ENCODE measurements at places on chromosomes 16 and 17. TPM values are rescaled to one million over a fixed set of nuclear protein-coding genes. Genes with fewer than 3 reads are reported as not detected.

NLRC3 gene
- 0.18 TPM for total RNA-seq

ALDH3A1 gene
- total RNA-seq, result 0.64 TPM

TBC1D3B gene
- total RNA-seq, result 12.5 TPM

SUZ12 gene
- total RNA-seq, result 43.9 TPM

DNA sequence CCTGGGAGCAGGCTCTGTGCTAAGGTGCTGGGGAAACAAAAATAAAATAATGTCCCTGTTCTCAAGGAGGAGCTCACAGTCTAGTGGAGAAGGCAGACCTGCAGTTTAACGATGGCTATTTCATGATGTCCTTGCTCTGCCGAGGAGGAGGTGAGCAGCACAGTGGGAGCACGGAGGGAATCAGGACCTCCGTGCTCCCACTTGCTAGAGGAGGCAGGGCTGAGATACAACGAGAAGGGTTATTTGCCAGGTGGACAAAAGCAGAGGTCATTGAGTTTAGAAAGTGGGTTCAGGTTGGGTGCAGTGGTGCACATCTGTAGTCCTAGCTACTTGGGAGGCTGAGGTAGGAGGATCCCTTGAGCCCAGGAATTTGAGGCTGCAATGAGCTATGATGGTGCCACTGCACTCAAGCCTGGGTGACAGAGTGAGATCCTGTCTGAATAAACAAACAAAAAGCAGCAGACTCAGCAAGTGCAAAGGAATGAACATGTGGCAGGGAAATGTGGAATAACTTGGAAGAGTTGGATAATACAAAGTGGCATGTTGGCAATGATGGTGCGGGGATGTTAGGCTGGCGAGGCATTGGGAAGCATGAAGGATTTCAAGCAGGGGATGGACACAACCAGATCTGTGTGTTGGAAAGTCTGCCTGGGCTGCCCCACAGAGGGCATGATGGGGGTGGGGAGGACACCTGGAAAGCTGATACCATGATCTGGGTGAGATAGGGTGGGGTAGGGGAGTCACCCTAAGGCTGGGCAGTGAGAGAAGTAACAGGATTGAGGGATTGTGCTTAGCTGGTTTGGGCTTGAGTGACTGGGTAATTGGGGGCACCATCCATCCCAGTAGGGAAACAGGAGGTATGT, 12.8 kb upstream of the TNS4 start:
- no peak for DNase-seq

DNA sequence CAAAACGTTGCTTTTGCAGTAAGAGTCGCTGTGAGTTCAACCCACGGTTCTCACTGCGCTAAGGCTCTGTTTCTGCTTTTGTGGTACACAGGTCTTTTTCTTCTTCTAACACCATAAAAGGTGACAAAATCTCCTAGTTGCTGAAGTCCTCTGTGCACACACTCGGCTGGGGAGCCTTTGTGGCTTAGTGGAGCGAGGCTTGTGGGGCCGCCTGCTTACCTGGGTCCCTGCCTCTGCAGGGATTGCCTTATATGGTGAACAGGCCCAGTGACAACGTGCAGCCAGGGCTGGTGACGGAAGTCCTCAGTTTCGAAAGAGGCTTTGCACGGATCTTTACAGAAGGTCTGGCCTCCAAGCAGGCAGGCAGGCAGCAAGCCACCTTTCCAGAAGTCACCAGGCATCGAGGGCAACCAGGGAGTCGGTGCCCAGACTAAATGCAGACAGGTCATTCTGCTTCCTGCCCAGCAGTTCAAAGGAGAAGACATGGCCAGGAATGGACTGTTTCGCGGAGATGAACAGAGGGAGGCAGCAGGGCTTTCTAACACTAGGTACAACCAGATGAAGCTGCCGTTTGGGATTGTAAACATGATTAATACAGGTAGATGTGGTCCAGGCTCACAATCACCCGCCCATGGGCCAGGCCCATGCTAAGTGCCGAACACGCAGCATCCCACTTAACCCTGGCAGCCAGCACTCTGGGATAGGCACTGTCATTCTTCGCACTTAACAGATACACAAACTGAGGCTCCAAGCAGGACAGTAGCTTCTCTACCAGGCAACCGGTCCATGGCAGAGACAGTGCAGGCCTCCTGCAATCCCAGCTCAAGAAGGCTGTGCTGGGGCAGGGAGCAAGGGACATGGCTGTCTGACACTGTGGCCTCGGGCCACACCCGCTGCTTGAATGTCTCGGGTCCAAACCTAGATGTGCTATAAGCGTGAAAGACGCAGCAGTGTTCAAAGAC, 10.7 kb upstream of the MEAK7 start:
- no peak for DNase-seq

GRCh38 chr16:87060034-87060986, 256.9 kb downstream of the C16orf95 start:
- no peak for DNase-seq

DNA sequence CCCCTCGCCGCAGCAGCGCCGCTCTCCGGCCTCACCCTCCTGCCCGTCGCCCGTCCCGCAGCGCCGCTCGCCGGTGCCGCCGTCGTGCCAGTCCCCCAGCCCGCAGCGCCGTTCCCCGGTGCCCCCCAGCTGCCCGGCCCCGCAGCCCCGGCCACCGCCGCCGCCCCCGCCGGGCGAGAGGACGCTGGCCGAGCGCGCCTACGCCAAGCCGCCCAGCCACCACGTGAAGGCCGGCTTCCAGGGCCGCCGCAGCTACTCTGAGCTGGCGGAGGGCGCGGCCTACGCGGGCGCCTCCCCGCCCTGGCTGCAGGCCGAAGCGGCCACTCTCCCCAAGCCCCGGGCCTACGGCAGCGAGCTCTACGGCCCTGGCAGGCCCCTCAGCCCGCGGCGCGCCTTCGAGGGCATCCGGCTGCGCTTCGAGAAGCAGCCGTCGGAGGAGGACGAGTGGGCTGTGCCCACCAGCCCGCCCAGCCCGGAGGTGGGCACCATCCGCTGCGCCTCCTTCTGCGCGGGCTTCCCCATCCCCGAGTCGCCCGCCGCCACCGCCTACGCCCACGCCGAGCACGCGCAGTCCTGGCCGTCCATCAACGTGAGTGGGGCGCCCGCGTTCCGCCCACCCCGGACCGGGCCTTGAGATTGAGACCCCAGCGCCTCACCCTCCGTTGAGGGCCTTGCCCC, 15.0 kb downstream of the TBKBP1 start:
- DNase-seq, result no peak

GRCh38 chr17:36616061-36617029, 15.0 kb downstream of the MRM1 start:
- no peak for DNase-seq

DNA sequence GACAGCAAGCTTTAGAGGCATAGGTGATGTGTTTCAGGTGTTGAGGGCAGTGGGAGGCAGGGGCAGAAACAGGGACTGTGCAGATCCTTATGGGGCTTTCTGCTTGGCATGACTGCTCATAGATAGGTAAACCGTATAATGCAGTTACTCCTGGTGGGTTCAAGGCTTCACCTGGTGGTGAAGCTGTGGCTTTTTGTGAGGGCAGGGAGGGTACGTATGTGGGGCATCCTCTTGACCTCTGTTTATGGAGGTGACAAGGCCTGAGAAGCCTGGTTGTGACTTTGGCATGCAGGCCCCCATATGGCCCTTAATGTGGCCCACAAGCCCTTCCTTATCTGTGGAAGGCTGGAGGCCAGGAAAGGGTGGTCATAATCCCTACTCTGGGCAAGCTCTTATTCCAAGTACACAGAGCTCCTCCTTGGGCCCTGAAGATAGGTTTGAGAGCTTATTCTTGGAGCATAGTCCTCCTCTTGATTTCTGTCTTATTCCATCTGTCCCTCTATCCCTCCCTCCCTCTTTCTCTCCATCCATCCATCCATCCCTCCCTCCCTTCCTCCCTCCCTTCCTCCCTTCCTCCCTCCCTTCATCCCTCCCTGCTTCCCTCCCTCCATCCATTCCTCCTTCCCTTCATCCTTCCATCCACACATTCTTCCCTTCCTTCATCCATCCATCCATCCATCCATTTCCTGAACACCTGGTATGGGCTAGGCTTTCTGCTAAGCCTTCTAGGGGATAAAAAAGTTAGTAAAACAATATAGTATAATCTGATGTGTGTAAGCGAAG, 1.3 kb upstream of the CCL16 start:
- no peak for DNase-seq

DNA sequence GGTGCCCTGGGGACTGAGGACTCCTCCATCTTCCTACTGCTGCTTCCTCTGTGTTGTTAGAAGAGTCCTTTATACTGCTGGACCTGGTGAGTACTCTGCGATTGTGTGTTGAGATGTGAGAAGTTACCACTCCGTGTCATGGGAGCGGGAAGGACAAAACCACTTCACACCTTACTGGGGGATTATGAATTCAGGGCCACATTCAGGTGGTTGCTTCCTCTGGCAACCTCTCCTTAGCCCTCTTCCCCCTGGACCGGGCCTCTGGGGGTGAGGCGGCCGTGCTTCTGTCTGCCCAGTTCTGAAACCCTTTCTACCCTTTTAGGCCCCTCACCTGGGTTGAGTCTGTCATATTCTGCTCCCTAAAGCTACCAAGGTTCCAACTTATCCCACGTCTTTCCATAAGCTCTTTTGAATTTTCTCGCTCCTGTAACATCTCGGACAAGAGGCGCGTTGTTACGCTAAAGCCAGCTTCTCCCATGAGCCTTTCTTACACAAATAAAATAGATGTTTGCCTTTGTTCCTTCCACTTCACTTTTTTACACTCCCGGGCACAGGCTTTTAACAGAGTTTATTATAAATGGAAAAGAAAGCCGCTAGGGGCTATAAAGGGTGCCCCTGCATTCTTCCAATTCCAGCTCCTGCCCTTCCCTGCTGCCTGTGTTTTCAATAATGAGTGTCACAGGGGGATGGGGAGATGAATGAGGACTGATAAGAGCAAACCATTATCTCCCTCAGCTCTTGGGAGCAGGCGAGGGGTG, 20.7 kb upstream of the CDH13 start:
- no peak for DNase-seq

GRCh38 chr17:14926073-14926472, 339.1 kb downstream of the PMP22 start:
- no peak for DNase-seq

DNA sequence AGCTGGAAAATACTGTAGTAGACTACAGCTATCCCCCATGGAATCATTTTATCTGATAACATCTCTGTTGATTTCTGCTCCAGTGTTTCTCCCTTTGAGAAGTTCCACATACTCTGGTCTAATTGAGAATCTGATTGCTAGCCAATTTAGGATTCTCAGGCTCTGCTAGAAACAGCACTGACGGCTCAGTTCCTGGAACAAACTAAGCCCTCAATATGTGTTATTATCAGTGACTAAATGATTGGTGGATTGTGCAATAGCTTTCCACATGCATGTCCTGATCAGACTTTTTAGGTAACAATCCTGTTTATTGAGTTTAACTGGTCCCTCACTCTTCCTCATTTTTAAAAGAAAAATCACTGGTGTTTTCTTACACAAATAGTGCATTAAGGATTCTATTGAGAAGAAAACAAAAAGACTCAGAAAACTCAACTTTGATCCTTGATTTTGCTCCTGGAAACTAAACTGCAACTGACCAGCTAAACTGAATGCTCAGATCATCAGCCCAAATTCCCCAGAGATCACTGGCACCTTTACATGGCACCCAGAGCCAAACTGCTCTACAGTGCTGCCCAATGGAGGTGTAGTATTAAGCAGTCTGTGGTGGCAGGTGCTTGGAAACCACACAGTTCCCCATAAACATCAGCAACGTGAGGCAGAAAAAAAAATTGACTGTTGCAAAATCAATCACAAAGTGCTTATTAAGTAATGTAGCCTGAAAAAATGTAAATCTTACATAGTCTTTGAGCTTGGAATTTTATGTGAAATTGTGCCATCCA, 423.7 kb downstream of the TOX3 start:
- no peak for DNase-seq

GRCh38 chr17:77459018-77459755, 318.4 kb downstream of the SEC14L1 start:
- DNase-seq, result no peak

GRCh38 chr16:84110527-84110926, 6.2 kb downstream of the MBTPS1 start:
- DNase-seq, result no peak

DNA sequence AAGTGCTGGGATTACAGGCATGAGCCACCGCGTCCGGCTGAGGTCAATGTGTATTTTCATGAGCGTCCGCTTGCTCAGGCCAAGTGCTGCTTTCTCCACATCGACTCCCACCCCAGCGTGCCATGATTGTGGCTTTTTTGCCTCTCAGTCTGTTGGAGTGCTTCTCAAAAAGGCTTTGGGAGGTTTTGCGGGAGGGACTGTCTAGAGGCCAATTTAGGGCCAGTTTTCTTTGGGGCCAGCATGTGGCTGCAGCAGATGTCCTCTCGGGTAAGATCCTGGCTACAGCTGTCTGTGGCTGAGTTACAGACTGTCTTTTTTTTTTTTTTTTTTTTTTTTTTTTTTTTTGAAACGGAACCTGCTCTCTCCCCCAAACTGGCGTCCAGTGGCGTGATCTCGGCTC, 6.5 kb downstream of the C16orf90 start:
- DNase-seq, result no peak
